Activated T-helper 1 cell treated with Interleukin-2 at 50 U/mL for 16 hours (primary cell): ENCODE measurements at places on chromosomes 3 and 15.

DNA sequence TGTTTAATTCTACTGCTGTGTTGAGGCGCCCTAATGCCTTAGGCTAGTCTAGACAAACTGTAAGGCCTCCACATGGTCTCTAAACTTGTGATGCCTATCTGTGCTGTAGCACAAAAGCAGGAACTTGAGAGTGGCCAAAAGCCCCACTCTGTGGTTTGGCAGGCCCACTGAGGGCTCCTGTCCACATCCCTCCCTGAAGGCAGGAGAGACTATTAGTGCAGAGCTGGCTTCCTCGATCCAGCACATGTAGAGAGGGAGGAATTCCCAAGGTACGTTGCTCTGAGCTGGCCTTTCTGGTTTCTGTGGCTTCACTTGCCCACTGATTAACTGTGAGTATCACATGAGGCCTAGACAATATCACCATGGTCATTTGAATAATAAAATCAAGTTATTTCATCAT lies 90.6 kb downstream of the POLR2M start:
- no peak for DNase-seq

DNA sequence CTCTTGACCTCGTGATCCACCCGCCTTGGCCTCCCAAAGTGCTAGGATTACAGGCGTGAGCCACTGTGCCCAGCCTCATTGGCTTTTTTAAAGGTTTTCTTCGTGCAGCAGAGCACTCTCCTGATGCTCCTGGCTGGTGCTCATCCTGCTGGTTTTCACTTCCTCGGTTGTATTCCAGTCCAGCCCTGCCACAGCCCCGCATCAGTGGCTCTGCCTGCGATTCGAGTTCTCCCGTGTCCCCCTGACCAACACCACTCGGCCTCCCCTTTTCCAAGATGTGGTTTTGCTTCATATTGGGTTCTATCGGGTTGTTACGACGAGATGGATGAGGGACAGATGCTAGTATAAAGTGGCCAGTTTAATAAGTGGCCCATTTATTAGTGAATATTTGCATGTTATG lies 27.8 kb downstream of the EFCC1 start:
- DNase-seq = no peak

DNA sequence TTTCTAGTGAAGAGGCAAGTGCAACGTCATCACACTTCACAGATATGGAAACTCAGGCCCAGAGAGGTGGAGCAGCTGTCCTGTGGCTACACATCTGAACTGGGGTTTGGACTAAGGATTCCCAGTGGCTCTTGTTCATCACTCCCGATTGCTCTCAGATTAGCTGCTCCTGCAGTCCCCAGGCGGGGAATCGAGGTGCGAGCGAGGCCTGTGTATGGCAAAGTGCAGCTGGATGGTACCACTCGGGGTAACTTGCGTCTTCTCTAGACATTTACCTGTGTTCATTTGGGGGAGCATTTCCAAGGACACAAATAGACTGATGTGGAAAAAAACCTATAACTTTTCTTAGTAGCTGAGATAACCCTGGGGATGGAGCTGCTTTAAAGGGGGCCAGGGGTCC lies 45.9 kb upstream of the TRPM1 start:
- no peak for DNase-seq

GRCh38 chr3:37179144-37179967 lies 5.0 kb upstream of the LRRFIP2 start:
- no peak for DNase-seq
